ENCODE measurements at places on chromosomes 1 and 21.

GRCh38 chr1:100076744-100077143 is 56.0 kb downstream of the SASS6 start:
- DNase-seq, result no peak

DNA sequence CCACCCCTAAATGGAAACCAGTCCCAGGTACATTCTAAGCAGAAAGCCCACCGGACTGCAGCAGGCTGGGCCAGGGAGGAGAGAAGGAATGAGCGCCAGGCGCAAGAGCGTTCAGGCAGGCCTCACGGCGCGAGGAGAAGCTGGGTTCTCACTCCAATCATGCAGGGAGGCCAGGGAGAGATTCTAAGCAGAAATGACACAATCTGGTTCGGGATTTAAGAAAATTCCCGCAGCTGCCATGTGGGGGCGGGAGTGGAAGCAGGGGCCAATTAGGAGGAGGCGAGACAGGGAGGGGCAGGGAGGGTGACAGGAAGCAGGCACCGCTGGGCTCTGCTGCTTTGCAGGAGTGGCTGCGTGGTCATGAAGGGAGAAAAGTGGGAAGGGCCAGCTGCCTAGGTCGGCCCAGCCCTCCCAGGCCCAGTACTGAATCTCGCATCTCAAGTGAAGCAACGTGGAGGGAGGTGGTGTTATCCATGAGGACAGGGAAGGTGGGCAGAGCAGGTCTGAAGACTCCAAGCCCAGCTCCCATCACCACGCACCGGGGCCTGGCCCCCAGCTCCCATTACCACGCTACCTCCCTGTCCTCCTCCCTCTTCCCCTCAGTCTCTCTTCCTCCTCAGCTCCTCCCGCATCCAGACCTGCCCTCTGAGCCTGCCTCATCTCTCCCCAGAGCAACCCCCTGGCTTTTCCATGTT is 11.8 kb downstream of the NPHP4 start:
- DNase-seq, result no peak

DNA sequence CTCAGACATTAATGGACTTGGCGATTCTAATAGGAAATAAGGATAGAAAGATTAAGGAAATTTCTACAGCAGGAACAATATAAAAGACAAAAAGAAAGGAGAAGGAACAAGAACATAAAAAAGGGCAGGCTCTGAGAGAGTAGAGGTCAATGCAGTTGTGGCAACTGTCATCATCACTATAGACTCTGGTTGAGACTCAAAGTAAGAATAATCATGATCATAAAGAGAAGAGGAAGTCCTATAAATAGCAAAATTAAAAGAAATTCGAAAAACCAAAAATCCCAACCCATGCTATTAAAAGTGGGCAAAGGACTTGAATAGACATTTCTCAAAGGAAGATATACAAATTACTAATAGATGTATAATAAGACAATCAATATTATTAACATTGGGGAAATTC is 14.4 kb upstream of the XCL1 start:
- DNase-seq, result no peak

DNA sequence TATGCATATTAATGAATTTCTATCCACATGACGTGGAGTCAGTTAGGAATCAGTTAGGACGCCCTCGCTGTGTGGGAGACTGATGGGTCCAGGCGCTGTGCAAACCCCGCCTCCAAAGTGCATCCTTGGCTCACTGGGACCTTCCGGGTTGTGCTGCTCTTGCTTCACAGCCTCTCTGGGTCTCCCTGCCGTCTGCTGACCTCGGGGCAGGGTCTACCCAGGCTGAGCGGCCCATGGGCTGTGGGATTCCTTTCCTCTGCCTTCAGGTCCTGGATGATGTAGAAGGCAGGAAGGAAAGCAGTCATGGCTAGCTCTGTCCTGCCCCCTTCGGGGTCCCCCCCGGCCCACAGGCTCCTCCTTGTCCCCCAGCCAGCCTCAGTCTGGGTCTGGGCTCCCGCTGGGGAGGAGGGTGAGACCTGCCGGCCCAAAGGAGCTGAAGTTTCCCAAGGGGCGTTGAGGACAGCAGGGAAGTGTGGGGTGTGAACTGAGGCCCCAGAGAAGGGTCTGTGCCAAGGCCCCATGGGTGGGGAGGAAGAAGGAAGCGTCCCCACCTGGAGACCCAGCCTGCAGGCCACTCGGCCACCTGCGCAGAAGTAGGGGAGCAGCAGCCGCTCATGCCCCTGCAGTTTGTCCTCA is 24.6 kb upstream of the CDK11A start:
- no peak for DNase-seq

GRCh38 chr21:29271927-29272333 is 26.8 kb upstream of the BACH1 start:
- no peak for DNase-seq

- DNase-seq, result no peak
Observed at GRCh38 chr1:147579532-147579931, 38.2 kb downstream of the BCL9 start.

DNA sequence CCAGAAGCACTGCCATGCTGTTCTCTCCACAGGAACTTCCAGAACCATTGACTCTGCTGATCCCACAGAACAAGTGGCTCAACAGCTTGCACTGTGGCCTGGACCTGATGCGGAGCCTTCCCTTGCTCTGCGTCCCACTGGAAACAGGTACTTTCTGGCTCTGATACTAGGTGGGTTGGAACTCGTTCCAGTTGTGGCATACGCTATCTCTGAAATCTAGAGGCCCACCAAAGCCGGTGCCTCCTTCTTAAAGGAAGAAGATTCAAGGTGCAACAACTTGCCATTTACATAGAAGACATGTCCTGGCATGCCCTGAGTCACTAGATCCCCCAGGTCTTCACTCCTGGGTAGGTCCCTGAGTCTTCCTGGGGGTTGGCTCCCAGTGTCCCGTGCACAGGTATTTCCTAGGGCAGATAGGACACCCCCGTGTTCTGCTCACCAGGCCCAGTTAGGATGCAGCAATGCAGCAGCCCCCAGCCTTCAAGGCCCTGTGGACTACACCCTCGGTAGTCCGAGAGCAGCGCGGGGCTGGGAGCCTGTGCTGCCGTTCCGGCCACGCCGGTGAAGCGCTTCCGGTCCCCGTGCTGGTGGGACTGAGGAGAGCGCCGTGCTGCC is 10.8 kb upstream of the PCBP3 start:
- no peak for DNase-seq

- no peak for DNase-seq
Observed at GRCh38 chr1:247295746-247296145, 35.9 kb downstream of the ZNF496 start.

DNA sequence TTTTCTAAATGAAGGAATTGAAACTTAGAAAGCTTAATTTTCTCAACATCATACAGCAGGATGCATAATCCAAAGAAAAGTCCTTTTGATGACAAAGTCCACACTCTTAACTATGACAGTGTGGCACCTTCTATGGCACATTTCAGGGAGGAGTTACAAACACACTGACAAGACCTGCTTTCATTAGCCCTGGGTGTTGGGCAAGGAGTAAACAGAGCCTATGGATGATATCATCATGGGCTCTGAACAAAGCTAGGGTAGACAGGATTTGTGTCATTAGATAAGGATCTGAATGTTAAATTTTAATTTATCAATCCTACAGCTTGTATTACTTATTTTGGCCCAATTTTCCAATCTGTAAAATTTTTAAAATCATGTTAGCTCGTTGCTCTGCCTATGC is 62.6 kb upstream of the DENND1B start:
- no peak for DNase-seq

DNA sequence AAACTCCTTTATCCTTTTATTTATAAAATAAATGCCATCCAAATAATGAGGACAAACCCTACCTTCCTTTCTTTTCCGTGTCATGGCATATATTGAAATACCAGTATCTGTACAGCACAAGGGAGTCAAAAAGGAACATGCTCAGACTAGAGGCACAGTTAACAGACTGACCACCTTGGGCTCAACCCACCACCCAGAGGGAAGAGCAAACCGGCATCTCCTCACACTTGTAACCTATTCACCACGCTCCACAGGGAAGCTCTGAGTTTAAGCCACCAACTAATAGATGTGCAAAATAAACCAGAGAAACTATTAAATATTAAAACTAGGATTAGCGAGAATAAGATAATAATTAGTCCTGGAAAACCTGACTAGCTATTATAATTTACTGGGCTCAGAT is 112.7 kb downstream of the SIPA1L2 start:
- DNase-seq, result no peak

GRCh38 chr1:209710847-209711246 is 6.2 kb downstream of the HSD11B1 start:
- DNase-seq, result no peak

DNA sequence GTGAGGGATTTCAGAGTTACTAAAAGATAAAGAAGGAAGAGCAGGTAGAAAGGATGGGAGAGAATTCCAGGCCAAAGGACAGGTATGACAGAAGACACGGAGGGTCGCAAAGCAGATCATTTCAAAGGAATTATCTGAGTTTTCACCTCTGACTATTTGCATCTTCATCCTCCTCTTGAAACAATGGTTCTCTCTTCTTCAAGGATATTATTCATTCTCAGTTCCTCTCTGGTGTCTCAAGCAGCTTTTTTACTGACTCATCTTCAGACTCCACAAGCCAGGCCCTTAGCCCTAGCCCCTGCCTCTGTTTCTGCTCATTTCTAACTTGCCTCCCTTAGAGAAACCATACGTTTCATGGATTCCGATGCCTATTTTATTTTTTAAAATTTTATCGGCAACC is 15.0 kb downstream of the DDX59 start:
- no peak for DNase-seq

- DNase-seq, result no peak
Observed at GRCh38 chr21:25983745-25984144, 186.8 kb downstream of the APP start.

GRCh38 chr1:177425199-177425598 is 254.4 kb downstream of the BRINP2 start:
- DNase-seq, result no peak

DNA sequence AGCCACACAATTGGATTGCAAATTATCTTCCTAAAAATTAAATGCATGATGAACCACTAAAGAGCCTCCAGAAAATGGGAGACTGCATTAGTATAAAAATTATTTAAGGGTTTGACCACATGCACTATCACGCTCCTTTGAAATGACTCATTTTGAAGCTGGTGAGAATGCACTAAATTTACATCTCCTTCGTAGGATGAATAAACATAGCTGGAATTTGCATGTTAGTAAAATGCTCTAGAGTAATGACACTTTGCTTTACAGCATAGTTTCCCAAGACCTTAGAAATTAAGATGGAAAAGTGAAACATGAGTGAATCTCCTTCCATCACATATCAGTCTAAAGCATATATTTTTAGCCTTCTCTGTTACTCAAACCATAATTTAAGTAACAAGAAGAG is 2.4 kb downstream of the PLPPR4 start:
- no peak for DNase-seq

DNA sequence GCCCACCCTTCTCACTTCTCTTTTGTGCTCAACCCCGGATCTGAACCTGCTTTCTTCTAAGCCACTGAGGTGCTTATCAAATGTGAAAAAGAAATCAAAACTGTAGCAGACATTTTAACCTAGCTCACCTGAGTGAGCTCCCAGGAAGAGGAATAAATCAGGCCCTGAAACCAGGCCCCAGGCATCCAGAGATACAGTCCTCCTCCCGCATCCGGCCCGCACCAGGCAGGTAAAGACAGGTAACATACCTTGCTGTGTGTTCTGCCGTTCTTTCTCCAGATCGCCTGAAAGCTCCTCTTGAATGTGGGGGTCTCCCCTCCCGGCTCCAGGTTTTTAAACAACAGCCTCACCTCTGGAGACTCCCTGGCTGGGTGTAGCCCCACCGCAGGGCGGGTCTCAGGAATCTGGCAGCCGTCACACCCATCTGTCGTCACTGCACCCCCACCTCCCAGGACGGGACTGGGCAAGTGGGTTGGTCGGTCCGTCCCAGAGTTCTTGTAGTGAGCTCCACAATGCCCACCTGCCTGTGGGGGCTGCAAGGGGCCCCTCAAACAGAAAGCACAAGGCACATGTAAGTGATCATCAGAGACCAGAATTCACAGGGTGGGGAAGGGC is at the start of gene LAMB3:
Gene LAMB3, minus strand, starts transcription at position 305 of the 615 bp plus-strand sequence. CDS start 1,481 bp downstream, outside the sequence.
- DNase-seq, result no peak

DNA sequence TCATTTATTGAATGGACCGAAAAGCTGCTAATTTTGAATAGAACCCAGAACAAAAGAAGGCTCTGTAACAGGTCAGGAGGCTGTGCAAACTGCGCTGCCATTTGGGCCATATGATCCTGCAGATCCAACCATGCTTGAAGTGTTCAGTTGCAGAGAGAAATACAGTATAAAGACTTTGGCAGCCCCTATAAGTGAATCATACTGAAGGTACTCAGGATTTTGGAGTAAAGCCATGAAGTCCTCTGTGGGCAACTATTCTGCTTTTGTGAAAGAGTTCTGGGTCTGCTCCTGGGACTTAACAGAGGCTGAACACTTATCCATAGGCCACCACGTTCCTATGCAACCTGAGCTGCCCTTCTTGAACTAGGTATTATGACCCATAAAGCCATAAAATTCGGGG is 1613.6 kb upstream of the PRMT6 start:
- DNase-seq, result no peak

DNA sequence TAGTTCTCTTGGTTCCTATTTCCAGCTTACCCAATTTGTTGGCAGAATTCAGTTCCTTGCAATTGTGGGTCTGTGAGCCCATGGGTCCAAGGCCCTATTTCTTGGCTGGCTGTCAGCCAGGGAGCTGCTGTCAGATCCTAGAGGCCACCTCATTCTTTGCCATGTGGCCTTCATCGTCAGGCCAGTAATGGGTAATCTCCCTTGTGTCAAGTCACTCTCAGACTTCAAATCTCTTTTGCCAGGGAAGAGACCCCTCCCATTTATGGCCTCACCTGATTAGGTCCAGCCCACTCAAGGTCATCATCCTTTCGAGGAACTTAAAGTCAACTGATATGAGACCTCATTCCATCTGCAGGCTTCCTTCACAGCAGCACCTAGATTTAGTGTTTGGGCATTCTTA is 17.9 kb downstream of the OBSCN start:
- DNase-seq, result no peak

- DNase-seq, result no peak
Observed at GRCh38 chr1:220918285-220918951, 39.2 kb downstream of the HLX start.

GRCh38 chr1:44012941-44013609 is 18.2 kb downstream of the SLC6A9 start:
- no peak for DNase-seq

GRCh38 chr1:38648417-38648816 is 211.2 kb downstream of the RRAGC start:
- DNase-seq, result no peak

GRCh38 chr1:91872559-91873081 is 13.3 kb downstream of the TGFBR3 start:
- no peak for DNase-seq

DNA sequence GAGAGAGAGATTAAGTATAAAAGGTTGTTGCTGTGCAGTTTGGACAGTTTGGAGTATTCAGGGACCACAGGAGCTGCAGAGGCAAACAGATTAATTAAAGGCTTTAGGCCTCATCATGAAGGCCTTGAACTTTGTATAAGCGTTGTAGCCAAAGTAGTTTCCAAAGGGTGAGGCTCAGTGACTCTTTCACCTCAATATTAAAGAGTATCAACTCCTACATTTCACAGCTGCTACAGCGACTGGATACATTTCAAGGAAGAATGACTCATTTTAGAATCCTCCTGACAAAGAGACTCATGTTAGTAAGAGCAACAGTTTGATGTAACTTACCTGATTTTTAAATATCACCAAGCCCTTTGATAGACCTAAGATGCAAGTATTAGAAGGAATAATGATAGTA is 355.5 kb downstream of the HLX start:
- no peak for DNase-seq

GRCh38 chr1:222974496-222974895 is 159.7 kb downstream of the DISP1 start:
- no peak for DNase-seq
